ENCODE measurements at places on chromosomes 4 and X.

- no peak for DNase-seq
Measured at GRCh38 chr4:28177641-28178040, 1317.0 kb downstream of the STIM2 start.

GRCh38 chr4:2226261-2226660 is 15.7 kb downstream of the HAUS3 start:
- no peak for DNase-seq

DNA sequence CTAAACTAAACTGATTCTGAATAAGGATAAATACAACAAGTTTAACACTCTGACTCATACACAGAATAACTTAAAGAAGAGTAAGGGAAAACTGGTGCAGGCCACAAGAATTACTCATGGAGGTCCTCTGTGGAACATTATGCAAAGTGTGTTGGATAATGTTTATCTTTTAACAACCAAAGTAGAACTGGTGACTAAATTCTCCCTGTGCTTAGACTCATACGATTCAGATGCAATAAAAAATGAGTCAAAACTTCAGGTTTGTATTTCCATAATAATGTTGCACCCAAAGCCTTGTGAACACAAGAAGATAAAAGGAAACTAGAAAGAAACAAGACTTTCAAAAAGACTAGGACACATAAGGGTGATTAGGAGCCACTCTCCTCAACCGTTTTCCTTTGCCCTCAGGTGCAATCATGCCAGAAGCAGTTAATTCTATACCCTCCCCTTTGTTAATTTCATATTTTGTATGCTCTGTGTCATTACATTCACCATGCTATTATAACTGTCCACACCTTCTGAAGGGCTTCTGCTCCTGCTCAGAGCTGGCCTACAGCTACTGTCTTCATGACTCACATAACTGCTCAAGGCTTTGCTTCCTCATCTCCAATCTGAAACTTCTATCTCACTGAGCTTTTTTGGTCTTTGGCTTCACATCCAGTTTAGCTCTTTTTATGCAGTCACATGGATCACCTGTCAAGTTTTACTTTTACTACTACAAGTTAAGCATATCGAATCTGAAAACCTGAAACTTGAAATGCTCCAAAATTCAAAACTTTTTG is 60.2 kb downstream of the KCNIP4 start:
- no peak for DNase-seq

GRCh38 chrX:150268839-150269355 is 94.2 kb upstream of the MAMLD1 start:
- no peak for DNase-seq

DNA sequence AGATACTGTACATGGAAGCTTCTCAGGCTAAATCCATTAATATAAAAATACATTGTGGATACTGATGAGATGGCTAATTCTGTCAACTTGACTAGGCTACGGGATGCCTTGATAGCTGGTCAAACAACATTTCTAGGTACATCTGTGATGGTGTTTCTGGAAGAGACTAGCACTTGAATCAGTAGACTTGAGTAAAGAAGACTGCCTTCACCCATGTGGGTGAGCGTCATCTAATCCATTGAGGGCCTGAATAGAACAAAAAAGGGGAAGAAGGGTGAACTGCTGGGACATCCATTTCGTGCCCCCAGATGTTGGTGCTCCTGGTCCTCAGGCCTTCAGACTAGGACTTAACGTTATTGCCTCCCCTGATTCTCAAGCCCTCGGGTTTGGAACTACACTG is 3.7 kb upstream of the SRP72 start:
- DNase-seq: no peak

DNA sequence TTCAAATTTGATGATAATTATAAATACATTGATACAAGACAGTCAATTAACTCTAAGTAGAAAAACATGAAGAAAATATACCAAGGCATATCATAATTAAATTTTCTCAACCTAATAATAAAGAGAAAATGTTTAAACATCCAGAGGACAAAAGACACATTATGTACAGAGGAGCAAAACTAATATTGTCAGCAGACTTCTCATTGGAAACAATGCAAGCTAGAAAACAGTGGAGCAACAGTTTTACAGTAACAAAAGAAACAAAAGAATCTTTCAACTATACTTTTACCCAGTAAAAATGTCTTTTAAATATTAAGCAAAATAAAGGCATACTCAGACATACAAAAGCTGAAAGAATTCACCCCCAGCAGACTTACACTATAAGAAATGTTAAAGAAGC is 238.0 kb downstream of the TMA16 start:
- no peak for DNase-seq

- DNase-seq: no peak
Measured at GRCh38 chr4:37816006-37816405, 10.5 kb upstream of the PGM2 start.

GRCh38 chr4:136637071-136637777 is 895.1 kb downstream of the PCDH18 start:
- no peak for DNase-seq

DNA sequence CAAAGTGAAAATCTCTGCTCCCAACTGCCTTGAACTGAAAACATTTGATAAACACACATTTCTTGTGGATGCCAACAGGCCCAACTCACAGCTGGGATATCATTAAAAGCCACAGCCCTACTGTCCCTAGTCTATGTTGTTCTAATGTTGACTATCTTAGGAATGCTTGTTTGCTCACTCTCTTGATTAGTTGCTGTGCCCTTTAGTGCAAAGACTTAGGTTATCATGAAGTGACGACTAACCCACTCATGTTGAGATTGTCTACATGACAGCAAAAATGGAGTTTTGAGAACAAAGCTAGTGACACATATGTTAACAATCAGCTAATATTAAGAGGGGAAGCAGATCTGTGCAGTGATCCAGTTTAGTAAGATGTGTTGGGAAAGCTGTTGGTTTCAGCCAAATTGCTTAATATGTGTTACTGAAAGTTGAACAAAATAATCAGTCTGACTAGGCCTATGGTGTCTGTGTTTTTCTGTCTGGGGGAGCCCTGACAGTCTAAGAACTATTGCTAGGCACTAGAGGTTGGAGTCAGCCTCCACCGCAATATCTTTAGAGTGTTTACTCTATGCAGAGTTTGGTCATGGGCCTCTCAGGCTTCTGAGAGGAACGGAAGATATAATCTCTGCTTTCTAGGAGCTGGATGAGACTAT is 125.5 kb downstream of the ATG4A start:
- no peak for DNase-seq

- DNase-seq: no peak
Measured at GRCh38 chrX:48793935-48794334, 7.5 kb downstream of the GATA1 start.

DNA sequence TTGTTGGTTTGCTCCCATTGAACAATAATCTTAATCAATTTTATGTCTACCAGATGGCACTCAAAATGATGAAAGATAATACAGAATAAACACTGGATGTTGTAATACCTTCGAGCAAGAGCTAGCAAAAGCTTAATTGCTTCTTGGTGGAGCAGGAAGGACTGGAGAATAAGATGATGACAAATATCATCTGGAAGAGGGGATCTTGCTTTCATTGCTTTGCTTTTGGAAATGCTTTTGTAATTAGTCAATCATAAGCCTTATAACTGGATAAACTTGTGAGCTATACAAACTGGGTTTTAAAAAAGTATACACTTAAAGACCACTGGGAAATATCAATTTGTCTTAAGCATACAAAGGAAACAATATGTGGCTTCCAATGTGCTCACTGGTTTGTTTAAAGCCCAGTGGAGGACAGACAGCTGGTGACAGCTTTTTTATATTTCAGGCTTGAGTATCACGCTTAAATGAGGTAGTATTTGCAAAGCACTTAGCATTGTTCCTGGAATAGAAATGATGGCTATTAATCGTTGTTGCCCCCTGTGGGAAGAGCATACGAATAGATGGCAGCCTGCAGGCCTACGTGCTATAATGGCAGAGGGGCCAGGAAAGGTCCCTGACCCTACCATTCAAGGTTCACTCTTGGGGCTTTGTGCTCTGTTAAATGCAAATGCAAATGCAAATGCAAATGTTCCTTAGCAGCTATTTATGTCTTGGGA is 61.2 kb downstream of the TMEM150C start:
- no peak for DNase-seq

DNA sequence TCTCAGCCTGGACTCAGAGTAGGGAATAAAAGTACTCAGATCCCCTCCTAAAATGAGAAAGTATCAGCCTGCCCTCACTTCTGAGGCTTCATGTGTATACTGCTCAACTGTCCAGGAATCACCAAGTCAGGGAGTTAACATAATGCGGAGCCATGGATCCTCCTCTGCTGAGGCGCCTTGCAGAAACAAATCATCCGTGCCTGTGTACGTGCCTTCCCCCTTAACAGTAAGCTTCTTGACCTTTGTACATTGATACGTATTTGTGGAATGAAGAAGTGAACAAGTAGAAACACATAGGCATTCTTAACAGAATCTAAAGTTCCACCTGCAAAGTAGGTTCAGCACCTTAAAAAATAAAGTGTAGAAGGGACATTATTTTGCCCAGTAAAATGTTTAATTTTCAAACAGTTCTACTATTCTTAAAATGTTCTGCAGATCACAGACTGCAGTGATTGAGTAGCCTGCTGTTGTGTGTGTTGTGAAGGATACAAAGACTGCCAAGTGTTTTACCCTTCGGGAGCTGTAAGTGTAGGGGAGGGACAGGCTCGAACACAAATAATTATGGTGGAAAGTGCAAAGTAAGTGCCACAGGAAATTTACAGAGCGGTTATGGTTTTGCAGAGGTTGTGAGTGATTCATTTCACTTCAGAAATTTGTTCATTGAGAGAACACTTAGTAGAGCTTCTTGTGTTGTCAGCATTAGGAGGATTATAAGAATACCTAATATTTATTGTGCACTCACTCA is 61.9 kb downstream of the ARHGAP10 start:
- DNase-seq: no peak

DNA sequence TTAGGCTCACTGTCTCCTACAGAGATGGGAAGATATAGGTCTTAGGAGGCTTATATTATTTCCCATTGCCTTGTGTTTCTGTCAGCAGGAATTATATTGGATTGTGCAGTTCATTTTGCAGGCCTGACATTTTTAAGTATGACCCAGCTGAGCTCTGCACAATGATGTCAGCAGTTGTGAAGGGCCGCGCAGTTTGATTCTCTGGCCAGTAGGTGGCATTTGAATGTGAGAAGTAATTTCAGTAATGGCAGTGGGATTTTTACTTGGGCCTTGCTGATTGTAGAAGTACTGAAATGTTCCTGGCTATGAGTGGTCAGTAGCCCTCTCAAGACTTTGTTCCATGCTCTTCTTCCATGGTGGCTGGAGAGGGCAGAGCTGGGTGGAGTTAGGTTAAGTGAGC is 247.2 kb upstream of the MTMR8 start:
- no peak for DNase-seq

DNA sequence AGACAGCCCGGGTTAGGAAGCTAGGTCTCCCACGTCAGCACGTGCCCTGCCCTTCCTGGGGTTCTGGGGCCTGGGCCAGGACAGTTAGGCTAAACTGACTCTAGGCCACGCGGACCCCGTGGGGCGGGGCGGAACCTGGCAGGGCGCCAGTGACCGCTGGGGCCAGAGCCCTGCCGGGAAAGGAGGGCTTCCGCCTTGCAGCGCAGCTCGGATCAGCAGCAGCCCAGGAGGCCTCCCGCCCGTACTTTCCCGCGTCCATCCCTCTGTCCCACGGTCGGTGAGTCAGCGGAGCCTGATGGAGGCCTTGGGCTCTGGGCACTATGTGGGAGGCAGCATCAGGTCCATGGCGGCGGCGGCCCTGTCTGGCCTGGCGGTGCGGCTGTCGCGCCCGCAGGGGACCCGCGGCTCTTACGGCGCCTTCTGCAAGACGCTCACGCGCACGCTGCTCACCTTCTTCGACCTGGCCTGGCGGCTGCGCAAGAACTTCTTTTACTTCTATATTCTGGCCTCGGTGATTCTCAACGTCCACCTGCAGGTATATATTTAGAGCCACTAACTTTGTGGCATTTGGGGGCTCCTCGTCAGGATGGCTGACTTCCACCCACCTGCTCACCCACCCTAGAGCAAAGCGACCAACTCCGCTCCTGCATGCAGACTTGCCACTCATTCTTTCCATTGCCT is at the start of gene SMIM10:
Gene SMIM10, plus strand, starts transcription at position 191 of the 681 bp plus-strand sequence. Its CDS starts 105 bp downstream, at position 296.
- DNase-seq: no peak

DNA sequence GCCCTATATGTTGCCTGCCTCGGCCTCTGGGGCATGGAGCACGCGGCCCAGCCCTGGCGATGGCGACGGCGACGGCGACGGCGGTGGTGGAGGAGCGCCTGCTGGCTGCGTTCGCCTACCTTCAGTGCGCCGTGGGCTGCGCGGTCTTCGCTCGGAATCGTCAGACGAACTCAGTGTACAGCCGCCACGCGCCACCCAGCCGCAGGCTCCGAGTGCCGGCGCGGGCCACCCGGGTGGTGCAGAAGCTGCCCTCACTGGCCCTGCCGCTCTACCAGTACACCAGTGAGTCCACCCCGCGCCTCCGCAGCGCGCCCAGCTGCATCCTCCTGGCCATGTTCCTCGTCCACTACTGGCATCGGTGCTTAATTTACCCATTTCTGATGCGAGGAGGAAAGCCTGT is 83.7 kb upstream of the F9 start:
- DNase-seq: no peak

DNA sequence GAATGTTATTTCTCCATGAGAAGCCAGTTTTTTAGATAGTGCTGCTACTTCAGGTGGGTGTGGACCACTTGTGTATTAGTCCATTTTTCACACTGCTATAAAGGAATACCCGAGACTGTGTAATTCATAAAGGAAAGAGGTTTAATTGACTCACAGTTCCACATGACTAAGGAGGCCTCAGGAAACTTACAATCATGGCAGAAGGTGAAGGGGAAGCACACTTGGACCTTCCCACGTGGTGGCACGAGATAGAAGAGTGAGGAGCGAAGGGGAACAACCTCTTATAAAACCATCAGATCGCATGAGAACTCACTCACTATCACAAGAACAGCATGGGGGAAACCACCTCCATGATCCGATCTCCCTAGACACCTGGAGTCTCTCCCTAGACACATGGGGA is 3.4 kb upstream of the PPID start:
- no peak for DNase-seq

DNA sequence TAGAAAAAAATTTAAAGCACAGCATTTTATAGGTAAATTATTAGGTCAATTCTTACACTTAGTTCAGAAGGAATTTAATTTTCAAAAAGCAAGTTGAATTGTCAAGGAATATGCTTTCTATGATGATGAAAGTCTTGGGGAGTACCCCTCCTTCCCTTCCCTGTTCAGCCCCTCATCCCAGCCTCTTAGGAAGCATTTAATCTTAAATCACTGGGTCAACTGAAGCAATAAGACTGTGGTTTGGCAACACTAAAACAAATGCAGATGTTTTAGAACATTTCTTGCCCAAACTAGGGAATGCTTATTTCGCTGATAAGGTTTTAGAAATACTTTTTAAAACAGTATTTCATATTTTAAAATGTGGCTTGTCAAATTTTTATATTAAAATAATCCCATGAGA is 19.1 kb upstream of the ARSJ start:
- no peak for DNase-seq

- no peak for DNase-seq
Measured at GRCh38 chr4:1647432-1647831, 36.7 kb downstream of the FAM53A start.

DNA sequence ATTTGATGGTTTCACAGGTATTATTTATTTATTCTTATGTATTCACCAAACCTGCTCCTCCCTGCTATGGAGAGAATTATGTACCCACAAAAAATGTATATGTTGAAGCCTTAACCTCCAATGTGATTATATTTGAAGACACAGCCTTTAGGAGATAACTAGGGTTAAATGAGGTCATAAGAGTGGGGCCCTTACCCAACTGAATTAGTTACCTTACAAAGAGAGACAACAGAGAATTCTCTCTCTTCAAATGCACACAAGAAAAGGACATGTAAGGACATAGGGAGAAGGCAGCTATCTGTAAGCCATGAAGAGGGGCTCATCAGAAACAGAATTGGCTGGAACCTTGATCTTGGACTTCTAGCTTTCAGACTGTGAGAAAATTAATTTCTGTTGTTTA is 44.0 kb downstream of the ZGRF1 start:
- no peak for DNase-seq

Data from activated CD4-positive, alpha-beta T cell treated with anti-CD3 and anti-CD28 coated beads for 24 hours (primary cell).